NCI-H1436 treated with DMSO at 0.1 percent for 48 hours (cell line): ENCODE measurements at places on chromosomes 2 and 18.

DNA sequence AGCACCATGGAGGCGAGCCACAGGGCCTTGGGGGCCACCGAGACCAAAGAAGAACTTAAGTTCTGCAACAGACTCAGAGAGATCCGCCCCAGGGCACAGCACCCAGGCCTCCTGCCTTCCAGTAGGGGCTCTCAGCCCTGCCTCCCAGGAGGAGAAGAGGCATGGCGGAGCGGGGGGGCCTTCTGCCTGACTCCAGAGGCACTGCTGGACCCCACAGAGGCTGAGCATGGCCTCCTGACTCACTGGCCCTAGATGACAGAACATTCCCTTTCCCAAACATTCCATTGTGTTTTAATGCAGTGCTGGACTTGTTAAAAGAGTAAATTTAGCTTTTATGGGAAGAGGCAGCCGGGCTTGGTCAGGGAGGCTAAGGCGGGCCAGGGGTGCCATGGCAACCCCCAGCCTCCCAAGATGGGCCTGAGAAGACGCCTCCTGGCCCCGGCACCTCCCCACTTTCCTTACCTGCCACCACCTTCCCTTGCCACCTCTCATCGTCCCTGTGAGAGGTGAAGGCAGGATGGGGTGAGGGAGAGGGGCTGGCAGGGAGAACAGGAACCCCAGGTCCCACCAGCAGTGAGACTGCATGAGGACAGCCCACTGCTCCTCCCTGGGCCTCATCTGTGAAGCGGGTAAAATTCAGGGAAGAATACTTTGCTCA lies 65.4 kb downstream of the SMAD7 start:
- DNase-seq, result no peak

GRCh38 chr2:215557701-215558100 lies 121.8 kb upstream of the FN1 start:
- DNase-seq, result no peak

GRCh38 chr2:153163055-153163454 lies 315.5 kb downstream of the RPRM start:
- DNase-seq, result no peak

GRCh38 chr2:127969446-127969845 lies 58.4 kb downstream of the SAP130 start:
- no peak for DNase-seq

DNA sequence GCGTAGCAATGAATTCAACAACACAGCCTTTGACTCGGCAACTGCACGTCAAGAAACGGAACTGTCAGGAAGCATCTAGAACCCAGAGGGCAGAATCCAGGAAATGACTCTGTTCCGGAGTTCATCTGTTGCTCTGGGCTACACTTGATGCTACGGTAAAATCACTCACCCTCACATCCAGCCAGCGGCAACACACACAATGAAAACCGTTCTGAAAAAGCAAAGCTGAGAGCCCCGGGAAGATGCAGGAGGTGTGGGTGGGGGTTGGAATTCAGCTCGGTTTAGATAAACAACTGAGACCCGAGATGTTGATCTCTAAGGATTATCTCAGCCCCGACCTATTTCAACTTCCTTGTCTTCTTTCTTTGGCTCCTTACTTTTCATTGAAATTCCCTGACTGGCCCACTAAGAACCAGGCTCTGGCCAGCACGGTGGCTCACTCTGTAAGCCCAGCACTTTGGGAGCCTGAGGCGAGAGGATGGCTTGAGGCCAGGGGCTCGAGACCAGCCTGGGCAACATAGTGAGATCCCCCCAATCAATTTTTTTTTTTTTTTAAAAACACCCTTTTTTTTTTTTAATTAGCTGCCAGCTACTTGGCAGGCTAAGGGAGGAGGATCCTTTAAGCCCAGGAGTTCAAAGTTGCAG lies 13.3 kb upstream of the RAB17 start:
- DNase-seq, result peak; percentile 1

GRCh38 chr2:138177693-138178092 lies 213.4 kb downstream of the HNMT start:
- DNase-seq, result no peak

DNA sequence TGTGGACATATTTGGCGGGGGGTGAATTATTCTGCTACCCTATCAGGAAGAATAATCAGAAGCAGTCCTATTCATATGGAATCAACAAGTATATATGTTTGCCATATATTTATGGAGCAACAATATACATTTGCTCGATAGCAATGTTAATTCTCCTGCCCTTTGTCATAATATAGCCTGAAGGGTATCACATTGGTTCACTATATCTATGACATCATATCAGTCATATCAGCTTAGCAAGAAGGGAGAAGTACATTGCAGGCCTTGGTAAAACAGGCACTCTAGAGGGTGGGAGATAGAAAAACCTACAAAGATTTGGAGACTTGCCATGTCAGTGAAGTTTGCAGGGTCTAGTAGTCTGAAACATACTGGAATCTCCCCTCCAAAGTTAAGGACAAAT lies 128.4 kb downstream of the ATL2 start:
- no peak for DNase-seq

DNA sequence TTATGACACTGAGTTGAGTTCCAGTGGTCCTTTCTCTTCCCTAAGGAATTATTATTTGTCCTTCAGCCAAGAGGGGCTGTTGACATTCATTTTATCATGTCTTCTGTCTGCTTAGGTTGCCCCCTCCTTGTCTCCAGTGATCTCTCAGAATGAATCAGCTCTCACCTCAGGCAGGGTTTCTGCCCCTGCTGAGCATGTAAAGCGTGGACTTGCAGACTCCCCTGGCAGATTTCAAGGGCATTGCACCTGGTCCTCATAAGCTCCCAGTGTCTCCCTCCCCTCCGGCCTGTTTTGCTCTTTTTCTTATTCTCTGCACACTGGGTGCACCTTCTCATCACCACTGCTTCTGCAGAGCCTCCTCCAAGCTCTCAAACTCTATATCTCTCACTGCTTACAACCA lies 188.4 kb downstream of the KCNS3 start:
- no peak for DNase-seq

- no peak for DNase-seq
Observed at GRCh38 chr2:228630786-228631185, 449.3 kb upstream of the SPHKAP start.

DNA sequence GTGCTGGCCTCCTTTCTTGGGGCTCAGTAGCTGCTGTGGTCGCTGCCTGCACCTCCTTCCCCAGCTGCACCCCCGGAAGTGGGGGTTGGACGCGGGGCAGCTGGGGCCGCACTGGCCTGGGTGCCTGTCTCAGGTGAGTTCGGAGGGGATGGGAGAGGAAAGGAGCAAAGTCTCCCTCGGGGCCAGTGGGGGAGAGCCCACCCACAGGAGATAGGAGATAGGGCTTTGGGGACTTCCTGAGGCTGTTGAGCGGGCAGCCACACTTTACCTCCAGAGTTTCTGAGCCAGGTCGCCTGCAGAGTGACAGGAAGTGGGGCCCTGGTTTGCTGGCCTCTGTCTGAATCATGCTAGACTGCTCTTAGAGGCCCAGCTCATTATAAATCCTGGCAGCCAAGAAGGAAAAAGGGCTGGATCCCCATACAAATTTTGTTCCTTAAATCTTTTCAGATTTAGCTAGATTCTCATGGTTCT lies 8.1 kb downstream of the MBP start:
- no peak for DNase-seq
